ENCODE measurements at places on chromosomes 6 and 20.

DNA sequence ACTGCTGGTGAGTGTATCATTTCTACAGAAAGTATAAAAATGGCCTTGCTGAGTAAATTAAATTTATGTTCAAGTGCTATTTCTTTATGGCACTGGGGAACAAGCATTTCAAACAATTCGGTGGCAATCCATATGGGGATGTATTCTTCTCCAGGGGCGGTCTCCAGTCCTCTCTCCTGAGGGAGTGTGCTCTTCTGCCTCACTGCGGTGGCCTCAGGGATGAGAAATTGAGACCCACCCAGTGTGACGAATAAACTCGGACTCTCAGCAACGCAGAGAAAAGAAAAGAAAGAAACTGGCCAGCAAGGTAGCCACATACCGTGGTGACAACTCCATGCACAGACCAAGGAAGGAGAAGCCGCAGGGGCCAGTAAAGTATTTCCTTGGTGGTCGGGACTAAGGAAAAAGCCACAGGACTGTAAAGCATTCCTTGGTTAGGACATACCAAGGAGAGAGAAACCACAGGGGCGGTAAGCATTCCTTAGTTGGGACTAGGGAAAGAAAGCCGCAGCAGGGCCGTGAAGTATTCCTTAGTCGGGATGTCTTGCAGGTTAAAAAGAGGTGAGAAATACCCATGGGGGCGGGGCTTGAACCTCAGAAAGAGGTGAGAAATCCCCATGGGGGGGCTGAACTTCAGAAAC, 13.6 kb upstream of the GOPC start:
- DNase-seq: no peak

GRCh38 chr20:39851459-39851858, 837.6 kb downstream of the MAFB start:
- peak; percentile 71 for DNase-seq

DNA sequence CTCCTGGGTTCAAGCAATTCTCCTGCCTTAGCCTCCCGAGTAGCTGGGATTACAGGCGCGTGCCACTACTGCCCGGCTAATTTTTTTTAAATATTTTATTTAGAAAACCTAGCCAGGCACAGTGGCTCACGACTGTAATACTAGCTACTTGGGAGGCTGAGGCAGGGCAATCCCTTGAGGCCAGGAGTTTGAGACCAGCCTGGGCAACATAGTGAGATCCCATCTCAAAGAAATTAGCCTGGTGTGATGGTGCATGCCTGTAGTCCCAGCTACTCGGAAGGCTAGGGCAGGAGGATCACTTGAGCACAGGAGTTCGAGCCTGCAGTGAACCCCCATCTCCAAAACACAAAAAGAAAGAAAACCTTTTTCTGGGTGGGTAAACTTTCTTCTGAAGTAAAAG, 2.4 kb downstream of the SLC44A4 start:
- no peak for DNase-seq

GRCh38 chr20:24507182-24507853, 37.9 kb downstream of the SYNDIG1 start:
- peak; percentile 85 for DNase-seq

DNA sequence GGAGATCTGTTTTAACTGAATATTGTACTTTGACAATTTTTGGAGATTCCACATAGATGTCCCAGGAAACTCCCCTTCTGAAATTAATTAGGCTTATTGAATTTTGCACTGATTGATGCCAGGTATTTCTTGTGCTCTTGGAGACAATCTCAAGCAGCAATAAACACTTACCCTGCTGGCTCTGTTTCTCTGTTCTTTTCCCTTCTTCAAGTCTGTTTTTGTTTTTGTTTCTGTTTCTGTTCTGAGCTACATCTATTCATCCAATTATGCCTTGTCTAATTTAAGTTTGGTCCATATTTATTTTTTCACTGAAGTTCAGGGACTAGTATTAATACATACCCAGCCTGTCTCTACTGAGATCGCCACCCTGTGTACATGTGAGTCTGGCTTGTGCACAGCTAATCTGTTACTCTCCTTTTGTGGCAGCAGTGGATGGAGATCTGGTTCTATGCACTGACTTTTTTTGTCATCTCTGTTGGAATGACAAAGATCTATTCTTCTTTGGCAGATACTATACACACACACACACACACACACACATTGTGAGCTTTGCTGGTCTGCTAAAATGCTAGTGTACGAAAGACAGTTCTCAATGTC, 51.9 kb downstream of the IL22RA2 start:
- no peak for DNase-seq

GRCh38 chr6:22583927-22584326, 14.6 kb downstream of the HDGFL1 start:
- DNase-seq: no peak

DNA sequence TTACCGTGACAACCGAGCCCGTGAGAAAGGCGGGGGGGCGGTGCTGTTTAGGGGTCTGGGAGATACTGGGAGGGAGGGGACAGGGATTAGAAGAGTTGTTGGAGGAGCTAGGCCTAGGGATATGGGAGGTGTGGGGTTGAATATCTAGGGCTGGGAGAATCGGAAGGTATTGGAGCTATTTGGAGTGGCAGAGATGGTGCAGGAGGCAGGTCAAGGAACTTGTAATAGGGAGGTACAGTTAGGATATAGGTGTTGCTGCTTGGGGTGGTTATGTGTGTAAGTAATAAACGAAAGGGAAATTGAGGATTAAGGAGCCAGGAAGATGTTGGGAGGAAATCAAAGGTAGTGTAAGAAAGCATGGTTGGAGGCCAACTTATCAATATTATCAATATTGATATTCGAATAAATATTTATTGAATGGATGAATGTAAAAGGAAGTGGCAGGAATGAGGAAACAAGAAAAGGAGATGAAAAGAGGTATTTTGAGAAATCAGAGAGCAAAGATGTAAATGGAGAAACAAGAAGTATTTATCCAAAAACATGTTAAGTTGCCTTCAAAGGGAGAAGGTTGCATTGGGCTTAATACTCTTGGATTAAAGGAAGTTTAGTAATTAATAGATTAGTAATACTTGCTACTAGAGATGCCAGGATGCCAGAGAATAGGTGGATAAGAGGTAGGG, 602 bp downstream of the PPP1R11 start:
- no peak for DNase-seq

- no peak for DNase-seq
These were observed 96.7 kb downstream of the GMDS start for GRCh38 chr6:2148748-2149147.

DNA sequence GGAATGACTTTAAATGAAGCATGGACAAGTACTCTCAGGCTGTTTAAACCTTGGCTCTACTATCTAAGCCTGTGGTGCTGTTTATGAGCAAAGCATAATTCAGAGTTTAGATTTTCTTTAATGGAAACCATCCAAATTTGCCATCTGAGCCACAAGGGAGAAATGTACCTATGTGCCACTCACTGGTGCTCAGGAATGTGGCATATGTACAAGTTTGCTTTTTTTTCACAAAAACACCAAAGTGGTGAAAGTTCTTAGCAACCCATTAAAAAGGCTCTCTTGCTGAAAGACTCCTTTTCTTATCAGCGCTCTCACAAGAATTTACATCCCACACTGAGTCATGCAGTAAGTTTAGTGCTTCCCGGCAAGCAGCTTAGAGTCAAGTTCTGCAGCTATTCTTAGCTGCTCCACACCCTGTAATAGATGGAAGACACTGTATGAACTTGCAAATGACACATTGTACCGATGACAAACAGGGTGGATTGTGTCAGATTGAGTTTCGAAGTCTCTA, 57.3 kb upstream of the MLIP start:
- peak; percentile 93 for DNase-seq

GRCh38 chr20:63850689-63851547, 10.4 kb upstream of the ABHD16B start:
- DNase-seq: no peak

- no peak for DNase-seq
These were observed 379.2 kb upstream of the SLC35B3 start for GRCh38 chr6:8814440-8815000.

GRCh38 chr6:165936096-165936495, 231.6 kb downstream of the TBXT start:
- no peak for DNase-seq

DNA sequence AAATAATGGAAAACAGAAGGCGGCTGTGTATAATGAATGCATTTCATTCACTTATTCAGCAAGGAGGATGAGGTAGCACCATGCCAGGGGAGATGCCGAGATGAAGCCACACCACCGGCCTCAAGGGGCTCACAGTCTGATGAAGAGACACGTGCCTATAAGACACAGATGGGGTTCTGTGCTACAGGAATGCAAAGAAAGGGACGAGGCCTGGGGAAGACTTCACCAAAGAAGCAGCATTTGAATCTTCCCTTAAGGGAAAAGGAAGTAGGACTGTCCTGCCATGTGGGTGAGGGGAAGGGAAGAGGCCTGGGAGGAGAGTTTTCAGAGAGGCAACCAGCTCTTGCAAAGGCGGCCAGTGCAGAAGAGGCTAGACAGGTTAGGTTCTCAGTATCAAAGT, 98.9 kb downstream of the PSMG4 start:
- DNase-seq: no peak

- DNase-seq: no peak
These were observed 7.3 kb downstream of the ZC3H12D start for GRCh38 chr6:149477544-149477943.

DNA sequence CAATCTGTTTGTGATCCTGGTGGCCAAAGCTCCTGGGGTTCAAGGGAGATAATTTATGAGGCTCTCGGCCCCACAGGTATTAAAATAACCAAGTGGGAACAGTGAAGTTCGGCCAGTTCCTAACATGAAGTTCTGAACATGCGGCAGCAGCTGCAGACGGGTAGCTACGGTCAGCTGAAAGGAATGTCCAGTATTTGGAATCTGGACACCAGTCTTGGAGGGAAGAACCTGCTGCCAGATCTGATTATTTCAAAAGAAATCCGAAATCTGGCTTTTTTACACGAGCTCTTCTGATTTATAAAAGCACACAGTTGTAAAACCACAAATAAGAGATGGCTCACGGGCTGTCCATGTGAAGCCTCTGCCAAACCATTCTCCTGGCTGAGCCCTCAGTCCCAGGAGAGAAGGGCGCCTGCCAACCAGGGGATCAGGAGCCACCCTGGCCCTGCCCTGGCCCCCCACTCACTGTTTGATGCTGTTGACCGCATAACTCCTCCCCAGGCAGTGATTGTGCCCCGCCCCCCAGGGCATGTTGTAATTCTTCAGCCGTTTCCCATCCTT, 28.2 kb upstream of the KCNB1 start:
- no peak for DNase-seq

GRCh38 chr6:11207199-11207968, 25.1 kb downstream of the NEDD9 start:
- DNase-seq: peak; percentile 99

DNA sequence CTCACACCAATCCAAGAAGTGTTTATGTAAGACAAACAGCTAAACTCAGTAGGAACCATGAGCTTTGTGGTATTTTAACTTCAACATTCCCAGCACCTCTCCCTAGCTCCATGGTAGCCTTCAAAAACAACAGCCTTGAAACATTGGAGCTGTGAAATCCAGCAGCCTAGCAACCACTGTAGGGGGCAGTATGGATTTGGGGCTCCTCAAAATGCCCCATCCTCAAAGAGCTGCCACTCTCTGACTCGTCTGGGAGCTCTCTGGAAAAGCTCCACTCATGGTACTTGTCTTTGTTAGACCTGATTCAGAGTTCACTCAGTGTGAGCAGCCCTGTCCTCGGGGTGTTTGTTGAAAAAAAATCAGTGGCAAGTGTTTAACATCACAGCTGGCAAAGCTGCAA, 82.9 kb downstream of the KIF6 start:
- no peak for DNase-seq

DNA sequence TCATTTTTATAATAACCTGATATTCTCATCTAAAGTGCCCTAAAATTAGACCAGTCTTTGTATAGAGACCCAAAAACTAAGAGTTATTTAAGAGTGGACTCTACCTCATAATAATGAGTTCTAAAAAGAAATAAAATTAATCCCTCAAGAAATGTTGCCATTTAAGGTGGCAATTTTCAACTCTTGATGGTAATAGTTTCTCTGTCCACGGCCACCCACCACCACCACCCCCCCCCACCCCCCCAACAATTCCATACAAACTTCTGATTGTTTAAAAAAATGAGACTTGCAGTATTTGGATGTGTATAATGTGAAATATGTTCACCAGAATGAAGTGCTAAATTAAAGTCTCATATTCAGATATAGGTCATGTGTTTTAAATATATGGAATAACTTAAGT, 2.4 kb downstream of the MAP7 start:
- no peak for DNase-seq

GRCh38 chr6:139903411-139904157, 529.1 kb upstream of the CITED2 start:
- no peak for DNase-seq

GRCh38 chr6:54244430-54244829, 63.8 kb upstream of the TINAG start:
- DNase-seq: peak; percentile 10

GRCh38 chr6:6946206-6947155, 161.3 kb upstream of the RREB1 start:
- no peak for DNase-seq

DNA sequence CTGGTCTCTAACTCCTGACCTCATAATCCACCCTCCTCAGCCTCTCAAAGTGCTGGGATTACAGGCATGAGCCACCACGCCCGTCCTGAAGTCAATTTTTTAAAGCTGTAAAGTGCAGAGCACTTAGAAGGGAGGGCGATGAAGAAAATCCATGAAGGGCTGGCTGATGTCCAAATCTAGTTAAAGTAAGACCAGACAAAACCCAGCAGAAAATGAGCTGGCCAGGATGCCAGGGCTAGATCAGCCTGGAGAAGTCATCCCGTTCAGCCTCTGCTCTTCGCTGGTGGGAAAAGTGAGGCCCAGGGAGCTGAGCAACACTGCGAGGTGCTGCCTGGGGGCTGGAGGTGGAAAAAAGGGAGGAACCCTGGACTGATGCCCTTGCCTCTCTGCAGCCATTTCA, 3.1 kb downstream of the BPIFB4 start:
- no peak for DNase-seq

DNA sequence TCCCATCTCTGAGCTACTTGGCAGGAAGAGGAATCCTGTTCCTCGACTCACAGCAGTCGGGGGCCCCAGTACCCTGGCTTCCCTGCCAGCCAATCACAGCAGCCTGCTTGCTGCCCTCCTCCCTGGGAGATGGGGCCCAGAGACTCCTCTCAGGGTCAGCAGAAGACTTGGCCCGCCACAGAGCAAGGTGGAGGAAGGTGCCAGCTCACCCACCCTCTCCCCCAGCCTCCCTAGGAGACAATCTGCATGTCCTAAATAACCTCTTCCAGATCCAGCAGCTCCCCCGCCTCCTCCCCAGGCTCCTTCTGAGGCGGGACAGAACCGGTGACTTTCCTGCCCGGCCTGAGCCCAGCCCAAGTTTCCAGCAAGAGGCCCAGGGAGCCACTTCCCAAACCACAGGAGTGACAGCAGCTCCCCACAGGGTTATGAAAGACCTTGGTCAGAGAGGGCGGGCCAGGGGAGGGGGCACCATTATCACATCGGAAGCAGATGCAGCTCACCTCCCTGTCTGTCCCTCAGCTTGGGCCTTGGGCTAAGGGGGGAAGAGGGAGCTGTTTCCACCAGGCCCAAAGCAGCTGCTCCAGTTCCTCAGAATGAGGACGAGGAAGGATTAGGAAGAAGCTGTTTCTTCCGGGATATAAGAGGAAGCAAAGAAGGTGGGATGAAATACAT, 2.3 kb downstream of the CCND3 start:
- no peak for DNase-seq

All from mammary epithelial cell (primary cell).